ENCODE measurements at places on chromosomes 7 and 10.

- DNase-seq: no peak
Observed at GRCh38 chr10:117960345-117960935, 86.3 kb downstream of the RAB11FIP2 start.

DNA sequence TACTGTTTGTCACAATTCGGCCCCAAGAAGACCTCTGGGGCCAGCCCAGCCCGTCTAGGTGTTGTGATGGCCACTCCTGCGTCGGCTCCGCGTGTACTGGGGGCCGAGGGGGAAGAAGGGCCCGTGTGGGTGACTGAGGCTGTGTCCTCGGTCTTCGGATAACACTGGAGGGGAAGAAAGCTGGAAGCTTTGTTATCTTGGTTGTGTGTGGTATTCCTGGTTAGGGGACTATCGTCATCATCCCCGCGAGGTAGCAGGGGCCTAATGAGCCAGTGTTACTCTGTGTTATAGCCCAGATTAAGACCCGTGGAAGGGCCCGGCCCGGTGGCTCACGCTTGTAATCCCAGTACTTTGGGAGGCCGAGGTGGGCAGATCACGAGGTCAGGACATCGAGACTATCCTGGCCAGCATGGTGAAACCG, 854 bp downstream of the MTG1 start:
- no peak for DNase-seq

DNA sequence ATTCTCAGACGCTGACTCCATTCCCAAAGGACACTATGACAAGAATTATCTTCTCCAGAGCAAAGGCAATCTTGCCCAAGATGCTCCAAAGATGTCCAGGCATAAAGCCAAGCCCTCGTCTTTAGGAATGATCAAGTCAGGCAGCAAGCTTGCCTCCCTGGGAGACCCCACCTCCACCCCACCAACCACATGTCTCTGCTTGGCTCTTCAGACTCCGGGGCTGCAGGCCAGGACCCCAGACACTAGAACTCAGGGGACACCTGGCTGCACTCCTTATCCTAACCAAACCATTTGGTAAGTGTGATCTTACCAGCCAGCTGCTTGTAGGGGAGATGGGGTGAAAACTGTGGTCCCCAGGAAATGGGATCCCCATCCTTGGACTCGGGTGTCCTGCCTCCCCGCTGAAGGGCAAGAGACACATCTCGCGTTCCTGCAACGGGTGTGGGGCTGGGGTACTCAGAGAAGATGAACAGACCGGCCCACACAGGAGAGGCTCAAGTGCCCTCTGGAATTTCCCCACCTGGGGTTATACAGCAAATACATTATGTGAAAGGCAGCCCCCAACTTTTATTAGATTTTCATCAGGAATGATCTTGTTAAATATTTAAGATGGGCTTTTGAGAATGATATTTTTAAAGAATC, 55.7 kb downstream of the INSIG1 start:
- DNase-seq: no peak

- DNase-seq: no peak
Observed at GRCh38 chr7:126443951-126444350, 808.8 kb downstream of the GRM8 start.

DNA sequence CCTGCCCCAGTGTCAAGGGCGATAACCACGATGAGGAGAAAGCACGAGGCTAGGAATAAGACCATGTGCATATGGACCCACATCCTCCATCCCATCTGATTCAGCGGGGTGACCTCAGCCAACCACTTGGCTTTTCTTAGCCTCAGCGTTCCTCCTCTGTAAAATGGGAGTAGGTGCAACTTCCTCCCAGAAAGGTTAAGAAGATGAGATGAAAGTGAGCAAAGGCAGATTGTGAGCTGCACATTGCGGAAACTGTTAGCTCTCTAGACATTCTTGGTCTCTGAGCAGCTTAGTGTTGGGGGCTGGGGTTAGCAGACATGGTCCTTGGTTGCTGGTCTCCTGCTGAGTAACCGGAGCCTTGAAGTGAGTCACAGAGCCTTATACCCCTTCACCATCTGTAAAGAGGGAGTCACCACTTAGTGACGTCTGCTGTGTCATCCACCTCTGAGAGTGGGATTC, 497.3 kb upstream of the GALNT17 start:
- DNase-seq: no peak

DNA sequence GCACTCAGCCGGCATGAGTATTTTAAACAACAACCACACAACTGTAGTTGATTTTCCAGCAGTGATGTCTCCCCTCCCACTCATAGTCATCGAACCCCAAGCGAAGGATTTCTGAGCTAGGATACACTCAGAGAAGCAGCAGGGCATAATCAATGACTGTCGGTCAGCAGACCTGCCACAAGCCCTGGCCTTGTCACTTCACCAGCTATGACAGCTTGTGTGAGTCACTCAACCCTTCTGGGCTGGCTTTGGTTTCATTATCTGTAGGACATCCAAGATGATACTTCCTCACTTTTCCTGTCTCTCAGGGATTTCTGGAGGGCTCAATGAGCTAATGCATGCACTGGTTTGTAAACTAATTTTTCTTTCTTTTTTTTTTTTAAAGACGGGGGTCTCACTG, 22.0 kb upstream of the UBE3C start:
- DNase-seq: no peak

DNA sequence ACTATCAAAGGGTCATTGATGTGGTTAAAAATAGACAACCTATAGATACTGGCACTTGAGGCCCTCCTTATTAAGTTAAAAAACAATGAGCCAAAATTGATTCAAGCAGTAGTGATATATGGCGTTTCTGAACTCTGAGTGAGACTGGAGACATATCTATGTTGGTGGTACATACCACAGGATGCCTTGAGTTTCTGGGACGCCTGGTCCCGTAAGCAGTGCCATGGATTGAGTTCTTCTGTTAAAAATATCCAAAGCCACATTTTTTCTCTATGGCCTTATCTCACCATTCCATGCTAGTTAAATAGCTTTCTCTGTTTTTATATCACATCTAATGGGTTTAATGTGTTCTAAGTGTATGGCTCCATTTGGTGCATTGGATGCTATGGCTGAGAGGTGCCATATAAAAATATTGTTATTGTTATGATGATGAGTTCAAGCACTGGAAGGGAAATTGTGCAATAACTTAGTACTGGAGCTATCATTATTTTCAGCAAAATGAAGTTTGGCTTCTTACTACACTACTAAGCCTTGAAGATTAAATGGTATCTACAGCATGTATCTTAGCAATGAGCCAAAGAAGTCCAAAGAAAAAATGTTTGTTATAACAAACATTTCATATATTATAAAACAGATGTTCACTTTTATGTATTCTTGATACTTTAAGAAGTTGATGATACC, 713.9 kb downstream of the SUGCT start:
- DNase-seq: no peak

GRCh38 chr7:27398851-27399250, 156.2 kb downstream of the EVX1 start:
- peak; percentile 58 for DNase-seq

GRCh38 chr10:102814453-102814871, 22.8 kb downstream of the CYP17A1 start:
- DNase-seq: no peak

DNA sequence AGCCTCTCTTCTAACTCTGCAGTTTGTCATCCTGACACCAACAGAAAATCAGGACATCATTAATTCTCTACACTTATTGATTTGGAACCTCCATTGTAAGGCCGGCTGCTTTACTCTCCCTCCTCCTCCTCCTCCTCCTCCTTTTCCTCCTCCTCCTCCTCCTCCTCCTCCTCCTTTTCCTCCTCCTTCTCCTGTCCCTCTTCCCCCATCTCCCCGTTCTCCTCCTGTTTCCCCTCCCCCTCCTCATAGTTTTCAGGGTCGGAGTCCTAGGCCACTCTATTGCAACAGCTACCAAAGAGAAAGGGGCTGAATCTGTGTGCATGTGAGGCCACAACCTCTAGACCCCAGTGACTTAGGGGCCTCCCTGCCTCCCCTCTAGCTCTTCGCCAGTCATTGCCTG, 136.1 kb downstream of the HECW1 start:
- DNase-seq: no peak

- no peak for DNase-seq
Observed at GRCh38 chr10:14905890-14906289, 27.2 kb downstream of the SUV39H2 start.

- DNase-seq: peak; percentile 68
Observed at GRCh38 chr10:68560186-68560942, at the start of gene TET1. TSS of gene TET1 (plus strand) at chr10:68560337. CDS start at chr10:68572339, 12,002 bp downstream.

- DNase-seq: no peak
Observed at GRCh38 chr7:21184942-21185652, 242.8 kb upstream of the SP4 start.

- peak; percentile 26 for DNase-seq
Observed at GRCh38 chr7:101985057-101985902, 167.9 kb downstream of the CUX1 start.

DNA sequence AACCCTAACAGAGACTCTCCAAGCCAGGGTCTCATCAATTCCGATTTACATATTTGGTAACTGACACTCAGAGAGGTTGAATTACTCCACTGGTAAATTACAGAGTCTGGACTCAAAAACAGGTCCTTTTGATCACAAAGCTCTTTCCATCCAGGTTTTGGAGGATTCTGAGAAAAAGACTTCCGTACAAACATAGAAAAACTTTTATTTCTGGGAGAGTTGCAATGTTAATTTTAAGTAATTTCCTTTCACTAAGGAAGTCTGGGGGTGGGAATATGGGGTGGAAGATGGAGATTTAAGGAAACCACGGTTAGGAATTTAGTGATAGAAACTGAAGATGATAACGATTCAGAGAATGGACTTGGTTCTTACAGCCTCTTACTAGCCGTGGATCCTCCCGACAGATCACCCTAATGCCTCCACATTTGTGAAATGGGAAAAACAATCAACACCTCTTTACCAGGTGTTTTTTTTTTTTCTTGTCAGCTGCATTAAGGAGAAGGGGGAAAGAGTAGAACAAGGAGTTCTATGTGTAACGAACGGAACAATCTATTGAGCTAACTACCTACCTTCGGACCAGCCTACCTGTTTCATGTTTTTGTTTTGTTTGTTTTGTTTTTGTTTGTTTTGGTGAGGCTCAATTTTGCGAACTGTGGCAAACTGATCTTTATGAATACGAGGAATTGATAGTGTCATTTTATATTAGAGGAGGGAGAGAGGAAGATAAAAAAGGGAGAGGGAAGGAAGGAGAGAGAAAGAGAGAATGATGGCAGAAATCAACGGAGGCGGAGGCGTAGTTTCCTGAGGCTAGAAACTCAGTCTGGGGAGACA, 1.7 kb upstream of the RBM20 start:
- no peak for DNase-seq

DNA sequence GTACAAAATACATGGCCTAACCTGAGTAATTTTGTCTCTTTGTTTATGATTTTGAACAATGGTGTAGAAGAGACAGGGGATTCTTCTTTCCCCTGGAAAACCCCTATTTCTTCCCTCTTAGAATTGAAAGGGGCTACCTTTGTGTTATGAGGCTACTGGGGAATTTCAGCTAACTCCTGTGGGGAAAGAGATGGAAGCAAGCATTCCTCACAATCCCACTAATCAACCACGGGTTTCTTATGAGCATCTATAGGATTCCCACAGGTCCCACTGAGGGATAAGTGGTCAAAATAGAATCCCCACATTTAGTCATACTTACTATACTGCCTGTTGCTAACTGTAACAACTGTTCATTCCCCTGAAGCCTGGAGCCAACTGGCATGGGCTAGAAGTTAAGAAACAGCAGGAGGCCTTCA, 32.2 kb upstream of the ITGB8 start:
- DNase-seq: no peak

- no peak for DNase-seq
Observed at GRCh38 chr10:55858730-55859129, 502.3 kb downstream of the ZWINT start.
